H1 (cell line): ENCODE measurements at places on chromosomes 2 and 18.

GRCh38 chr2:157182834-157183396, 74.6 kb upstream of the GALNT5 start:
- H3K4me3 ChIP-seq, result no peak overlapping the region
- no peak for DNase-seq
- H3K27me3 ChIP-seq, result no peaks in the 10 kb centered on the region
- no peak overlapping the region for H3K27ac ChIP-seq
- H3K36me3 ChIP-seq, result no peaks in the 10 kb centered on the region
- H3K4me1 ChIP-seq, result no peaks in the 10 kb centered on the region

DNA sequence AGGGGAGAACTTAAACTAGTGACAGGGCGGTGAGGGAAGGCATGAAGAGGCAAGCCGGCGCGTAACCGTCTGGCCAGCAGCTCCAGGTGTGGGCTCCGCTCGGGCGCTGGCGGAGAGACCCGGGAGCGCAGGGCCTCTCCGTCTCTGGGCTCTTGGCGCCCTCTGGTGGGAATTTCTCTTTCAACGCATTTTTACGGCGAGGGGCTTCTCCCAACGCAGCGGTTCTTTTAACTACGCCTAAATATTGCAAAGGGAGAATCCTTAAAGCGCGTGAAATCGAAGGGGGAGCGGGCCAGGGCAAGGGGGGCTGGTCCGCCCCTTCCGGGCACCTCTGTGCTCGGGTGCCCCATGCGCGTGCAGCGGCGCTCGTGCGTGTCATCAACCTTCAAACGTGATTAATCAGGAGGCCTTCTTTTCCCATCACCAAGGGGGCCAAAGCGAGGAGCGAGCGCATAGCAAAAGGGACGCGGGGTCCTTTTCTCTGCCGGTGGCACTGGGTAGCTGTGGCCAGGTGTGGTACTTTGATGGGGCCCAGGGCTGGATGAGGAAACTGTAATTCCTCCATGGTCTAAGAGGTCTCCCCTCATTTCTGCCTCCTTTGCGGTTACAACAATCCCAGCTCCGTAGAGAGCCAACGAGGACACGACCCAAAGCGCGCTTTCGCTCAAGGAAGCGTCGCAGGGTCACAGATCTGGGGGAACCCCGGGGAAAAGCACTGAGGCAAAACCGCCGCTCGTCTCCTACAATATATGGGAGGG, 762 bp upstream of the GAD1 start:
- peak overlapping the region; percentile 39; the same call in 1 of the 2 replicates for H3K4me3 ChIP-seq
- H3K36me3 ChIP-seq, result no peaks in the 10 kb centered on the region; the same call in 1 of the 2 replicates
- H3K27ac ChIP-seq, result no peak overlapping the region
- H3K27me3 ChIP-seq, result peaks cover 82% of the 10 kb centered on the region

DNA sequence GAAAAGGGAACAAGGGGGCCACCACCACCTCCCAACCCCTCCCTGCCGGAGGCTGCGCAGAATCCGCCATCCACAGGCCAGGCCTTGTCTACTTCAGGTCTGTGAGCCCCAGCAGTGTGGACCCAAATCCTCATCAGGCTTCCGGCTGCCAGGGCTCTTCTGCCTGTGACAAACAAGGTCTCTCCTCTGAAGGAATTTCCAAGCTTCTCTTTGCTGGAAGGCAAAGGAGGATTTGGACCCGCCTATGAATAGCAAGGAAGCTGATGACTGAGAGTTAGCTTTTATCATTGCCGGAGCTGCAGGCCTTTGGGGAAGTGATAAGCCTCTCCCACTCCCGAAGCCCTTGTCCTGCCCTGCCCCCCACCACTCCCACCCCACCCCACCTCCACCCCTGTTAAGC, 93.7 kb upstream of the SH3BP4 start:
- no peaks in the 10 kb centered on the region for H3K36me3 ChIP-seq
- no peak for DNase-seq
- no peak overlapping the region for H3K27ac ChIP-seq
- H3K27me3 ChIP-seq, result no peaks in the 10 kb centered on the region
- no peaks in the 10 kb centered on the region for H3K4me1 ChIP-seq
- no peak overlapping the region for H3K4me3 ChIP-seq

DNA sequence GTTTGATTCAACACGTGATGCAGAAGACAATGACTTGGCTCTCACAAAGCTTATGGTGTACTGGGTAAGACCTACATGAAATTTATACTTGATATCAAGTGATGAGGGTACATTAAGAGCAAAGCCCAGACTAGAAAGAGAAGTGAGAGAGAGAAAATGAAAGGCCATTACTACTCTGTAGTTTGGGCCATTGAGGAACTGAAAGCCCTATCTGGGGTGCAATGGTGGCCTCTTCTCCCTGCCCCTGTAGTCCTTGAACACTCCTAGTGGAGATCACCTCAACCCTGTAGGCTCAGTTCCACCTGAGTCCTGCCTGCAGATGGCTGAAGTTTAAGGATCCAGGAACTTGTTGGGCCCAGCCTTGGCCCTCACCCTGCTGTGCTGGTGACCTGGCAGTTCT, 569.8 kb upstream of the MEX3C start:
- H3K27me3 ChIP-seq, result no peaks in the 10 kb centered on the region
- H3K27ac ChIP-seq, result no peak overlapping the region
- no peak overlapping the region for H3K4me3 ChIP-seq
- H3K4me1 ChIP-seq, result no peaks in the 10 kb centered on the region

GRCh38 chr2:96154506-96155380, 9.5 kb upstream of the DUSP2 start:
- no peak overlapping the region for H3K4me3 ChIP-seq
- H3K36me3 ChIP-seq, result no peaks in the 10 kb centered on the region
- DNase-seq, result no peak
- H3K27ac ChIP-seq, result no peak overlapping the region

- no peaks in the 10 kb centered on the region for H3K4me1 ChIP-seq
- H3K27ac ChIP-seq, result no peak overlapping the region
- H3K4me3 ChIP-seq, result no peak overlapping the region
- no peak for DNase-seq
- no peaks in the 10 kb centered on the region for H3K36me3 ChIP-seq
Measured at GRCh38 chr18:45111502-45111848, 430.8 kb downstream of the SETBP1 start.

DNA sequence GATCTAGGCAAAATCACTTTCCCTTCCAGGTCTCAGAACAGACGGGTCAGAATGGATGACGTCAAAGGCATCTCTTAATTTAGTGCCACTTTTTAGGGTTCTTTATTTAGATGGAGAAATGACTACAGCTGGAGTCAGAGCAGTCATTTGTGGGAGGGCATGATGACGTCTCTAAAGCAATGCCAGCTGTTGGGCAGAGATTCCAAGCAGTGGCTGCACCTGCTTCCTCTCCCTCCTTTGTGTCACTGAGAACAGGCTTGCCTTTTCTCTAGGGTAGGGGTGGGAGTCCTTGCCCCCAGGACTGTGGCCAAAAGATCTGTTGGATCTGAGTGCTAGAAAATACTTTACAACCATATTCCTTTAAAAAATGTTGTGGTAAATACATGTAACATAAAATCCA, 28.7 kb upstream of the SKOR2 start:
- no peaks in the 10 kb centered on the region for H3K4me1 ChIP-seq
- DNase-seq, result no peak
- no peak overlapping the region for H3K4me3 ChIP-seq
- H3K36me3 ChIP-seq, result no peaks in the 10 kb centered on the region

- peaks cover 4% of the 10 kb centered on the region for H3K4me1 ChIP-seq
- H3K27me3 ChIP-seq, result no peaks in the 10 kb centered on the region
- no peak for DNase-seq
Measured at GRCh38 chr18:6775237-6775636, 45.7 kb downstream of the ARHGAP28 start.

DNA sequence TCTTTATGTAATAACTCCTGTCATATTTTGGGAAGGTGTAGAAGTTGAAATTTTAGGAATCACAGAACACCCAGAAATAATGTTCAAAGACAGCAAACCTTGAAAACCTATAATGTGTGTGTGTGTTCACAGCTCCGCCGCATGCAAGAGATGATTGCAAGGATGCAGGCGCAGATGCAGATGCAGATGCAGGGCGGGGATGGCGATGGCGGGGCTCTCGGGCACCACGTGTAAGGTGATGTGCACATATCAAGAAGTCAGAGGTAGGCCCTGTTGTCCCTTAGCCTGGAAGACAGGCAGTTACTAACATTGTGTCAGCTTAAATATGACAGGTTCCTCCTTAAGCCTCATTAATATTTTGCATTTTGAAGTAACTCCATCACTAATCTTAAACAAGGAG, 6.1 kb upstream of the FARP2 start:
- no peak for DNase-seq
- no peak overlapping the region for H3K4me3 ChIP-seq
- H3K27ac ChIP-seq, result no peak overlapping the region
- no peaks in the 10 kb centered on the region for H3K27me3 ChIP-seq
- H3K36me3 ChIP-seq, result peaks cover 80% of the 10 kb centered on the region

DNA sequence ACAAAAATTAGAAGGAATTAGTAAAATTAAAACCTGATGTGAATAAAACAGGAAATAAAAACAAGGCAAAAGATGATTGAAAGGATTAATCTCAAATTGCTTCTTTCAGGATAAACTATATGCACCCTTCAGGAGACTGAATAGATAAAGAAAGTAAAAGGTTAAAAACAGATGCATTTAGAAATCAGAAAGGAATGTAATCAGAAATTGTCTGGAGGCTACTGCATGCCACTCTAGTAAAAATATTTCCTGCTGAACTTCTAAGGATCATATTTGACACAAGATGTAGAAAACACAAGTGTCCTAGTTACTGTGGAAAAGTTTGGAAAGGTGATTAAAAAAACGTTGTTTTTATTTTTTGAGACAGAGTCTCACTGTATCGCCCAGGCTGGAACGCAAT, 16.2 kb downstream of the CHCHD5 start:
- no peaks in the 10 kb centered on the region for H3K36me3 ChIP-seq
- no peak overlapping the region for H3K4me3 ChIP-seq
- no peak overlapping the region for H3K27ac ChIP-seq
- H3K27me3 ChIP-seq, result no peaks in the 10 kb centered on the region
- no peaks in the 10 kb centered on the region for H3K4me1 ChIP-seq

GRCh38 chr2:40668425-40668824, 216.5 kb upstream of the SLC8A1 start:
- no peaks in the 10 kb centered on the region for H3K4me1 ChIP-seq
- H3K27me3 ChIP-seq, result no peaks in the 10 kb centered on the region
- H3K27ac ChIP-seq, result no peak overlapping the region
- DNase-seq, result no peak
- no peaks in the 10 kb centered on the region for H3K36me3 ChIP-seq
- no peak overlapping the region for H3K4me3 ChIP-seq

DNA sequence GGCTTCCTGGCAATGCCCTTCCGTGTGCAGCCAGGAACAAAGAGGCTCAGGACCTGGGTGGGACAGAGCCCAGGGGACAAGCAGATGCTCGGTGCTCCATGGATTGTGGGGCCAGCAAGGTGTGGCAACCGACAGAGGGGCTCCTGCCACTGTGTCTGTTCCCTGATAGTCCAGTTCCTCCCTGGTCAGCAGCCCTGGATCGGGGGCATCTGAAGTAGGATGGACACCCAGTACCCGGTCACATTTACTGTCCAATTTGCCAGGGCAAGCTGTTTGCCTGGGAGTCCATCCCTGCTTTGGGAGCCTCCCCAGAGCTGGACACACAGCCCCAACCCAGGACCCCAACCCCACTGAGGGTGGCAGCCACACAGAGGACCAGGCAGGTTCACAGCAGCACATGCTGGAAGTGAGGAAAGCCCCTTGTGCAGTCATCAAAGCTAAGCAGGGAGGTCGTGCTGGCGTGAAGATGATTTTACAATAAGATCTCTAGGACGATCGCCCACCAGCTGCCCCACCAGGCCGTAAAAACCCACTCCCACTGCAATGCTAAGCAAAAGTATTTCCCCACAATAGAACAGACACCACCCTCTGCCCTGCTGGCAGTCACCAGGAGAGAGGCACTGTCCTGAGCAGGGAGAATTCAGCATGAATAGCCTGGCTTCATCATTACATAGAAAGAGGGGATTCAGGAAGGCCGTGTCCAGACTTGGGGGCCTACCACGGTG, 141.7 kb downstream of the NDUFA10 start:
- no peak for DNase-seq
- H3K4me3 ChIP-seq, result no peak overlapping the region
- H3K36me3 ChIP-seq, result no peaks in the 10 kb centered on the region
- no peak overlapping the region for H3K27ac ChIP-seq

- H3K27ac ChIP-seq, result no peak overlapping the region
- no peak for DNase-seq
- no peaks in the 10 kb centered on the region for H3K36me3 ChIP-seq
- no peaks in the 10 kb centered on the region for H3K27me3 ChIP-seq
- no peaks in the 10 kb centered on the region for H3K4me1 ChIP-seq
Measured at GRCh38 chr2:30701782-30702181, 105.5 kb downstream of the CAPN13 start.

- no peak for DNase-seq
- H3K4me1 ChIP-seq, result no peaks in the 10 kb centered on the region
- H3K27me3 ChIP-seq, result no peaks in the 10 kb centered on the region
- H3K36me3 ChIP-seq, result no peaks in the 10 kb centered on the region
Measured at GRCh38 chr2:170115501-170116229, 62.3 kb upstream of the MYO3B start.

- H3K4me3 ChIP-seq, result no peak overlapping the region
- no peak for DNase-seq
- H3K27ac ChIP-seq, result no peak overlapping the region
- no peaks in the 10 kb centered on the region for H3K4me1 ChIP-seq
Measured at GRCh38 chr2:6516674-6517073, 349.0 kb downstream of the CMPK2 start.

DNA sequence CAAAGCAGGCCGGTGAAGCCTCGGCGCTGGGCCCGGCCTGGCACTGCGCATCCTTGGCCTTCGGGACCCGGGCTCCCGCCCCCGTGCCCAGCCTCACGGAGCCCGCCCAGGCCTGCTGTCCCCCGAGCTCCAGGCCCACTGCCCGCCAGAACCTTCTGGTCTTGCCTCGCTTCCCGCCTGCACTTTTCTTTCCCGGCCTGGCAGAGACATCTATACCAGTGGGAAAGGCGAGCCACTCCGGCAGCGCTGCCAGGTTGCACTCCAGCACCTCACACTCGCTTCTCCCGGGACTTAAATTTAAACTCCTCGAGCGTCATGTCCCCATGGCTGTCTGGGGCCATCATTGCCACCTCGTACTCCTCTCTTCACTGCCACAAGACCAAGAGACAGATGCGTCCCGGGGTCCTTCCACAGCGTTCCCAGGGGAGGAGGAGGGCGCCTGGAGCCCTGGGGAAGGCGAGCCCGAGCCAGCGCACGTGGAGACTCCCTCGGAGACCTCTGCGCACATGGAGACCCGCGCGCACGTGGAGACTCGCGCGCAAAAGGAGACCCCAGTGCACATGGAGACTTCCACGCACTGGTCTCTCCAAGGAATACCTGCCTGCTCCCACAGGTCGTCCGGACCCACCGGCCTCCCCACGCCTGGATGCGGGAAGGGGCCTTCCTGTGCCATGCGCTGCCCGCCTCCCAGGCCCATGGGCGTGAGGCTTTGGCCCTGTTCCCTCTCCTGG, 253.1 kb upstream of the SALL3 start:
- no peaks in the 10 kb centered on the region for H3K36me3 ChIP-seq
- H3K4me3 ChIP-seq, result no peak overlapping the region
- H3K27ac ChIP-seq, result no peak overlapping the region
- H3K27me3 ChIP-seq, result no peaks in the 10 kb centered on the region
- H3K4me1 ChIP-seq, result peaks cover 7% of the 10 kb centered on the region
- no peak for DNase-seq

- H3K36me3 ChIP-seq, result no peaks in the 10 kb centered on the region
- H3K27ac ChIP-seq, result no peak overlapping the region
- H3K27me3 ChIP-seq, result no peaks in the 10 kb centered on the region
Measured at GRCh38 chr2:85737961-85738360, 15.8 kb upstream of the ATOH8 start.
